ENCODE measurements at places on chromosomes 5 and 9. TPM values are rescaled to one million over a fixed set of nuclear protein-coding genes. Genes with fewer than 3 reads are reported as not detected.

TMC1 gene
- total RNA-seq, result not detected

OBP2B gene
- total RNA-seq, result not detected

IL5 gene
- not detected for total RNA-seq

ZBED3 gene
- 2.7 TPM for total RNA-seq

LTC4S gene
- not detected for total RNA-seq

TMEFF1 gene
- 0.69 TPM for total RNA-seq

PCDHB12 gene
- not detected for total RNA-seq

NTRK2 gene
- 7.6 TPM for total RNA-seq

FCN2 gene
- not detected for total RNA-seq

PRDM9 gene
- not detected for total RNA-seq

SLC46A2 gene
- total RNA-seq, result not detected

MRPL50 gene
- total RNA-seq, result 16.0 TPM
